ENCODE measurements at places on chromosomes 1 and 21.

DNA sequence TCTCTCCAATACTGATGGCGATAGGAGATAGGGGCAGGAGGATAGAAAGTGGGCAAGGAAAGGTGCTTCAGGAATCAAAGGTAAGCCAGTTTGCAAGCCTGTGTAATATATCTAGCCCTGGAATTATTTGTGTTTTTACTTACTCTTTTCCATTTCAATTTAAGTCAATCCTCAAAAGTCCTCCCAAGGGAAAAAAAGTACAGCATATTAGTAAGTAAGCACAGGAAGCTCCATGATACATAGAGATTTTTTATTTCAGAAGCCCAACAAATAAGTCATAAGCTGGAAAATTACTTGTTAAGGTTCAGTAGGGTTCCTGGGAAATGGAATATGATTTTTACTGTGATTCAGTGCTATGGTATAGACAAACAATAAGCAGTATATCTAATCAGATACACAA, 337.7 kb upstream of the DUSP10 start:
- no peaks in the 10 kb centered on the region for H3K4me1 ChIP-seq
- H3K27ac ChIP-seq, result no peak overlapping the region
- no peaks in the 10 kb centered on the region for H3K36me3 ChIP-seq
- no peaks in the 10 kb centered on the region for H3K27me3 ChIP-seq

GRCh38 chr1:218164111-218164929, 120.8 kb upstream of the RRP15 start:
- H3K36me3 ChIP-seq, result no peaks in the 10 kb centered on the region
- H3K4me3 ChIP-seq, result peak overlapping the region; percentile 51
- H3K27ac ChIP-seq, result peak overlapping the region; percentile 86
- DNase-seq, result no peak
- peaks cover 15% of the 10 kb centered on the region for H3K4me1 ChIP-seq

DNA sequence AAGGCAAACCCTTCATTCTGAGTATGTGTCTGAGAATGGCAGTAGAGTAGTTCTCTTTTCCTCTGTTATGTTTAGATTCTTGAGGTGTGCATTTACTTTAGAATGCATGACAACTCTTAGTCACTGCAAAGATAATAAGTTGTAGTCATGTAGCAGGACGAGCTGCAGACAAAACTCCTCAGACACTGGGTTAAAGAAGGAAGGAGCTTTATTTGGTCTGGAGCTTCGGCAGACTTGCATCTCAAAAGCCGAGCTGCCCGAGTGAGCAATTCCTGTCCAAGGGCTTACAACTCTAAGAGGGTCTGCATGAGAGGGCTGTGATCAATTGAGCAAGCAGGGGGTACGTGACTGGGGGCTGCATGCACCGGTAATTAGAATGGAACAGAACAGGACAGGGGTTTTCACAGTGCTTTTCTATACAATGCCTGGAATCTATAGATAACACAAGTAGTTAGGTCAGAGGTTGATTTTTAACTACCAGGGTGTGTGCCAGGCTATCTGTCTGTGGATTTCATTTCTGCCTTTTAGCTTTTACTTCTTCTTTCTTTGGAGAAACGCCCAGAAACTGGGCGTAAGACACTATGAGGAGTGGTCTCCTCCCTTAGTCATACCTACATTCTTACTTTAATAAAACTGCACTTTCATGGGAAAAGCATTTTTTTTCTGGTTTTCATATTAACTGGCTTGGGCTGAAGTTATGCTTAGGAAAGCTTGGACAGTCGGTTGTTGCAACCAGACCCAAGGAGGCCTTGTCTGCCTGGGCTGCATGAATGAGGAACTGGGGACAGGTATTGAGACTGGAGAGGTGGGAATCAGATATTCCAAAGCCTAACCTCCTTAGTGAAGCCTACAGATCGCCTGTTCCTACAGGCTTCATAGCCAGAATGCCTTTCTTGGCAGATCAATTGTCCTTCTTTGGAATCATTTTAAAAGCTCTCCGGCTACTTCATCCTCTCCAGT, 115.1 kb downstream of the RHOU start:
- no peaks in the 10 kb centered on the region for H3K36me3 ChIP-seq
- no peaks in the 10 kb centered on the region for H3K4me1 ChIP-seq
- no peak overlapping the region for H3K4me3 ChIP-seq
- DNase-seq, result no peak

DNA sequence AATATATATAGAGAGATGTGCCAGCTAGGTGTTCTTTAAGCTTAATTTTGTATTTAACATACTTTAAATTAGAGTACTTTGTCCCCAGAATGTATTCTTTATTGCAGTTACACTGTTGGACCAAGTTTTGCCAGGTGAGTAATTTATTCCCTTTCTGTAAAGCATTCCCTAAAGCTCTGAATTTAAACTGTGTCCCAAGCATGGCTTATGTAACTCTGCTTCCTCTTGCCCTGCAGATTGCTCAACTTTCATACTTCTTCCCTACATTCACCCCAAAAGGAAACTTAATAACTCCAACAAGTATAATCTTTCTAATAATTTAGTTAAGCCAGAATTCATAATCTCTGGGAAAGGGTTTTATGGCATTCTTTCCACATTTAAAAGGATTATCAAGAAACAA, 5.6 kb downstream of the LYPLAL1 start:
- H3K27me3 ChIP-seq, result no peaks in the 10 kb centered on the region
- H3K36me3 ChIP-seq, result peaks cover 5% of the 10 kb centered on the region
- H3K4me1 ChIP-seq, result no peaks in the 10 kb centered on the region
- H3K27ac ChIP-seq, result no peak overlapping the region
- no peak overlapping the region for H3K4me3 ChIP-seq

GRCh38 chr1:55230659-55231058, 15.5 kb upstream of the USP24 start:
- peak overlapping the region; percentile 54 for H3K27ac ChIP-seq
- H3K4me1 ChIP-seq, result no peaks in the 10 kb centered on the region
- no peak for DNase-seq
- H3K27me3 ChIP-seq, result no peaks in the 10 kb centered on the region
- H3K4me3 ChIP-seq, result no peak overlapping the region

DNA sequence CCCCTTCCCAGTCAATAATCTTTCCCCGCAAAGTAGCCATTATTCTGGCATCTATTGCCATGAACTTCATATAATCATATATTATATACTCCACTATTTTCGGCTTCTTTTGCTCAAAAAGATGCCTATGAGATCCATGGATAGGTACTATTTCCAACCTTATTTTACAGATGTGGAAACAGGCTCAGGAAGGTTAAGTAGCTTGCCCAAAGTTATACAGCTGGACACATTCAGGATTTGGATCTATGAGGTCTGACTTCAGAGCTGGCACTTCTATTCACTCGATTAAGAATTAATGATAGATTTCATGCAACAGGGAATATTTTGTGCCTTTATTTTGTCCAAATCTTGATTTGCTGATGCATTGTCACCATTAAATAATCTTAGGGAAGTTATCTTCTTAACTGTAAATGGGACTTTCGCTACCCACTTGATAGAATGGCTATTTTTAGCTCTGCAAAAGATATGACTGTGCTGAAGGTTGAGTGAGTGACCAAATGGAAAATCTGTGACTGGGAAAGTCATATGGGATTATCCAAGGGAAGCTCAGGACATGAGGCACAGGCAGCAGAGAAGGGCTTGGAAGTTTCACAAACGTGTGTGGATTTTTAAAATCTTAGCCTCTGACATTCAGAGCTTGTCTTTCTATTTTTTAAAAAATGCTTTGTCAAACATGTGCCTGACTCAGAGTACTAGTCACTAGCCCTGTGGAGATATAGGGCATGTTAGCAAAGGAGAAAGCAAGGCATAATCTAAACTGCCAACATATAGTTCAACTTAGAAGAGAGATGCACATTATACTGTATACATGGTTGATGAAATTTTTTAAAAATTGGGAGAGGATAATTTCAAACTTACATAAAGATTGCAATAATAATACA, 36.5 kb downstream of the GIPC2 start:
- H3K27ac ChIP-seq, result peak overlapping the region; percentile 78
- H3K27me3 ChIP-seq, result no peaks in the 10 kb centered on the region
- H3K4me1 ChIP-seq, result peaks cover 32% of the 10 kb centered on the region
- no peak overlapping the region for H3K4me3 ChIP-seq

DNA sequence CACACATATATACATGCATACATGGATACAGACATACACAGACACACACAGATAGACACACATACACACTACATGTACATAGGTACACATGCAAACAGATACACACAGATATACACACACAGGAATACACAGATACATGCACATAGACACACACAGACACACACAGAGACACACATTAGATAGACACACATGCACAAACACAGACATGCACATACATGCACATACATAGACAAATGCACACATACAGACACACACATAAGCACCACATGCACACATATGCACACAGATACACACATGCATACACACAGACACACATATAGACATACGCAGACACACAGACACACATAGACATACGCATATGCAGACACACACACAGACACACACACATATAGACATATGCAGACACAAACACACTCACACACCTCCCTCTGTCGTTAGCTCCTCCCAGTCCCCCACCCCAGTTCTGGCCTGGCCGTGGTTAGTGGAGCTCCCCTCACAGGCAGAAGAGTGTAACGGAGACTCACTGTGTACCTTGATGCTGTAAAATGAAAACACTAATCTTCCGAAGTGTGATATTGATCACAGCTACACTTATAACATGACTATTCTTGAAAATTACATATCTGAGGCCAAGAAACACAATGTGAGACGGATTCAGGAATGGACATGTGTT, 7.6 kb downstream of the UBASH3A start:
- H3K27ac ChIP-seq, result no peak overlapping the region
- no peaks in the 10 kb centered on the region for H3K27me3 ChIP-seq
- no peaks in the 10 kb centered on the region for H3K4me1 ChIP-seq
- H3K36me3 ChIP-seq, result no peaks in the 10 kb centered on the region

DNA sequence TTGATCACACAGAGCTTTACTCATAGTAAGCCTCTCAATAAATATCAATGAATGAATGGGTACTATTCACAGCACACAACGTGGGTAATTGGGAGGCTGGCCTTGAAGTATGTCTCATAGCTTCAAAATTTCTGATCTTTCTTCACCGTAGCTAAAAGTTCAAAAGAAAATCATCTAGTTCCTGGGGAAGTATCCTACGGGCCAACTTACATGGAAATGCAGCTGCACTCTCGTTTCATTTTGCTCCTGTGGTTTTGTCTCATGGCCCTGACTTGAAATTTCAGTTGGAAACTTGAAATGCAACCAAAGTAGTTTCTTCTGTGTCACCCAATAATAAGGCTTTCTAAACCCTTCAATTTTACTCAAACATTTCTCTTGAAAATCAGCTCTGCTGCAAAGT, 76.1 kb upstream of the CNIH3 start:
- H3K36me3 ChIP-seq, result no peaks in the 10 kb centered on the region
- DNase-seq, result no peak
- no peaks in the 10 kb centered on the region for H3K27me3 ChIP-seq
- no peak overlapping the region for H3K4me3 ChIP-seq
- H3K4me1 ChIP-seq, result no peaks in the 10 kb centered on the region

- DNase-seq, result no peak
- H3K27ac ChIP-seq, result no peak overlapping the region
- H3K4me3 ChIP-seq, result no peak overlapping the region
- no peaks in the 10 kb centered on the region for H3K27me3 ChIP-seq
- no peaks in the 10 kb centered on the region for H3K4me1 ChIP-seq
These were observed 408.0 kb downstream of the DISC1 start for GRCh38 chr1:232034556-232034955.

DNA sequence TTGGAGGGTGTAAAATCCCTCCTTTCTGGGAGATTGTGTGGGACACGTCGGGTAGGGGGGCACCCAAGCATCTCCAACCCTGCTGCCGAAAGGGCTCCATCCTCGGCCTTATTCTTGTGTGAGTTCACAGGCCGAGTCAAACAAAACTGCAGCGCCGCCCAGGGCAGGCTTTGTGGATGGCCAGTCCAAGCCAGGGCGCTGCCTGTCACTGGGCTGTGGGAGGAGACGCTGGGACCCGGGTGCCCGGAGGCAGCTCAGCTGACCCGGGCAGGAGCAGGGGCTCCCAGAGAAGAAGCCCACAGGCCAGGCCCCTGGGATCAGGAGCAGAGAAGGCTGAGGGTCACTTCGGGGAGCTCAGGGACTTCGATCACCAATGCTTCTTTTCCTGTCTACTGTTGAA, 31.8 kb upstream of the ARHGEF16 start:
- no peaks in the 10 kb centered on the region for H3K36me3 ChIP-seq
- no peak overlapping the region for H3K4me3 ChIP-seq
- no peak overlapping the region for H3K27ac ChIP-seq
- DNase-seq, result no peak

- no peaks in the 10 kb centered on the region for H3K27me3 ChIP-seq
- H3K4me1 ChIP-seq, result peaks cover 27% of the 10 kb centered on the region
- peak; percentile 42 for DNase-seq
- no peak overlapping the region for H3K4me3 ChIP-seq
These were observed 23.0 kb upstream of the PRSS38 start for GRCh38 chr1:227792216-227793078.

DNA sequence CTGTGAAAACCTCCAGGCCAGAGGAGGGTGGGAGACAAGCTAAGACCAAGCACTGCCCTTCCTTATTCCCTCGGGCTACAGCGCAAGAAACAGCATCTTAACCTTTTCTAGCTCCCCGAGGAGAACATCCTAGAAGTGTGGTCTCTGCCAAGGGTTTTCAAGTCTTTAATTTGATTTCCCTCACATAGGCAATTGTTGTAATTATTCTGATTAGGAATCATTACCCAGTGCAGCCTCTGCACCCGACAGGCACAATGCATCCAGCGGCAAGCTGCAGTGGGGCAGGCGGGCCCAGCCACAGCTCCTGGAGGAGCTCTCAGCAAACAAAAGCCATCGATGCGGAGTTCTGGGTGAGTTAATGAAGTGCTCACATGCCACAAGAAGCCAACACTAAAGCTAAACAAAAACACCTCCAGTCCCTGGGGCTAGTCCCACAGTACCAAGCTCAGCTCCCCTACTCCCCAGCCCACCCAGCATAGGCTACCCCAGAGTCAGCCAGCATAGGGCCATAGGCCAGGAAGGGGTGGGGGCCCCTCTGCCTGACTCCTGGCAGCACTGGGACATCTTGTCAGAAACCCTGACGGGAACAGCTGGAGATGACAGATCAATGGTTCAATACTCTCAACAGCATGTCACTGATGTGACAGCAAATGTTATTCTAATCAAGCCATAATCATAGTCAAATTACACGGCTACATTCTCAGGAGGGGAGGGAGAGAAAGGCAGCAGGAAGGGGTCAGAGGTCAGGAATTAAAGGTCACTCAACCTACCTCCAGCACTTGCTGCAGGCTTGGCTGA, 42.5 kb downstream of the ERI3 start:
- no peaks in the 10 kb centered on the region for H3K27me3 ChIP-seq
- H3K4me1 ChIP-seq, result no peaks in the 10 kb centered on the region
- peaks cover 49% of the 10 kb centered on the region for H3K36me3 ChIP-seq

- H3K27ac ChIP-seq, result peak overlapping the region; percentile 62
- H3K36me3 ChIP-seq, result no peaks in the 10 kb centered on the region
- no peak for DNase-seq
- H3K4me1 ChIP-seq, result no peaks in the 10 kb centered on the region
- no peak overlapping the region for H3K4me3 ChIP-seq
- no peaks in the 10 kb centered on the region for H3K27me3 ChIP-seq
These were observed 129.5 kb downstream of the ADSS2 start for GRCh38 chr1:244322181-244322580.

GRCh38 chr1:197224160-197224559, 43.9 kb upstream of the CRB1 start:
- H3K36me3 ChIP-seq, result no peaks in the 10 kb centered on the region
- no peaks in the 10 kb centered on the region for H3K4me1 ChIP-seq
- H3K27ac ChIP-seq, result no peak overlapping the region
